GM10248 (cell line): ENCODE measurements at places on chromosomes 4 and X.

- DNase-seq, result no peak
Measured at GRCh38 chrX:22032084-22032483, at the start of gene PHEX. TSS of gene PHEX (plus strand) at chrX:22032325. CDS start at chrX:22033006, 681 bp downstream.

DNA sequence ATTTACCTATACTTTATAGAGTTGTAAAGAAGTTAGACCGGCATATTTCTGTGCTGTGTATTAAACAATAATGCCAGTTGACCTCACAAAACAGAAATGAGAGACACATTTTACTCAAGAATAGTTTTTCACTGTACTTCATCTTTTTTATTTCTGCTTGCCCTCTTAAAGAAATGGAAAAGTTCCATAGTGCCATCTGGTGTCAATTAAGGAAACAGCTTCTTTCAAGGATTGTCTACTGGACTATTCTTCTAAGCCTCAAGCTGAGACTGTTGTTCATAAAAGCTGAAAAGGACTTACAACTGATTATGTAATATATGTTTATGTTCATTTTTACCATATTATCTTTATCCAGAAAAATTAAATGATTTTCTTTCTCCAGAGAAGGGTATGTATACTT lies 1523.7 kb downstream of the ARAP2 start:
- DNase-seq, result no peak

DNA sequence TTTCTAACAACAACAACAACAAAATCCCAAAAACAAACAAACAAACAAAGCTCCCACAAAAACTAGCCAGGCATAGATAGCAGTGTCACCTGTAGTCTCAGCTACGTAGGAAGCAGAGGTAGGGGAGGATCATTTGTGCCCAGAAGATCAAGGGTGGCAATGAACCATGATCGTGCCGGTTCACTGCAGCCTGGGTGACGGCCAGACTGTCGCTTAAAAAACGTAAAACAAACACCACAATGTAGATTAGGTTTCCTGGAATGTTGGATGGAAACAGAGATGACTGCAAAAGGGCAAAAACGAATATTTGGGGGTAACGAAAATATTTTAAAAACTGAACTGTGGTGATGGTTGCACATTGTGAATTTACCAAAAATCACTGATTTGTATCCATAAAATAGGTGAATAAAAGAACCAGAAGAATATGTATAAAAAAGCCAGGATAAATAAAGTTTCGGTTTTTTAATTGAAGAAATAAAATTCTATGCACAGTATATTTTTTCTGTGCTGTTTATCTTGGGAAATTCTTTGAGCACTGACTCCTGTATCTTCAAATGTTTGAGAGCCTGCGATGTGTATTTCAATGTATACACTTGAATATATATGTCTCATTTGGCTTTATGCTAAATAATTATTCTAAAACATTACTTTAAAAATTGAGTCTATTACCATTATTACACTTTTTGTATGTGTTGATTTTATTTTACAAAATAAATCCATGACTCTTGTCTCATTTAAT lies 1477.0 kb downstream of the PCDH7 start:
- no peak for DNase-seq

DNA sequence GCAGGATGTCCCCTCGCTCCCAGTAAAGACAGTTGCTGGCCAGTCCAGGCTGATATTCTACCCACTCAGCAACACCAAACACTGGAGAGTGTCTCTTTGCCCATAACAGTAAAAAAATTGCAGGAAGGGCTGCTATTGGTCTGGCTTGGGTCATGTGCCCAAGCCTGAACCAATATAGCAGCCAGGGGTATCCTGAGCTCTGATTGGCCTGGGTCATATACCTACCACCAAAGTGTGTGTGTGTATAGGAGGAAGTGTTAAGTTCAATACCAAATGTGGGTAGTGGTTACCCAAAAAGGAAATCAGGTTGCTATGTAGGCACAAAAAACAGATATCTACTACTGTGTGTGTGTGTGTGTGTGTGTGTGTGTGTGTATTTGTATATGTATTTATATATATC lies 373.2 kb downstream of the BCOR start:
- no peak for DNase-seq

DNA sequence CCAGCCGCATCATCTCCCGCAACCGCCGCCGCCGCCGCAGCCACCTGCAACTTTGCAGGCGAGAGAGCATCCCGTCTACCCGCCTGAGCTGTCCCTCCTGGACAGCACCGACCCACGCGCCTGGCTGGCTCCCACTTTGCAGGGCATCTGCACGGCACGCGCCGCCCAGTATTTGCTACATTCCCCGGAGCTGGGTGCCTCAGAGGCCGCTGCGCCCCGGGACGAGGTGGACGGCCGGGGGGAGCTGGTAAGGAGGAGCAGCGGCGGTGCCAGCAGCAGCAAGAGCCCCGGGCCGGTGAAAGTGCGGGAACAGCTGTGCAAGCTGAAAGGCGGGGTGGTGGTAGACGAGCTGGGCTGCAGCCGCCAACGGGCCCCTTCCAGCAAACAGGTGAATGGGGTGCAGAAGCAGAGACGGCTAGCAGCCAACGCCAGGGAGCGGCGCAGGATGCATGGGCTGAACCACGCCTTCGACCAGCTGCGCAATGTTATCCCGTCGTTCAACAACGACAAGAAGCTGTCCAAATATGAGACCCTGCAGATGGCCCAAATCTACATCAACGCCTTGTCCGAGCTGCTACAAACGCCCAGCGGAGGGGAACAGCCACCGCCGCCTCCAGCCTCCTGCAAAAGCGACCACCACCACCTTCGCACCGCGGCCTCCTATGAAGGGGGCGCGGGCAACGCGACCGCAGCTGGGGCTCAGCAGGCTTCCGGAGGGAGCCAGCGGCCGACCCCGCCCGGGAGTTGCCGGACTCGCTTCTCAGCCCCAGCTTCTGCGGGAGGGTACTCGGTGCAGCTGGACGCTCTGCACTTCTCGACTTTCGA lies 654 bp downstream of the ATOH1 start:
- DNase-seq, result peak; percentile 24

GRCh38 chrX:135295238-135295943 lies 13.9 kb upstream of the ETDC start:
- peak; percentile 62 for DNase-seq
